Activated gamma-delta T cell treated with Interleukin-2 at 50 U/mL for 16 hours (primary cell): ENCODE measurements at places on chromosomes 2 and 18.

GRCh38 chr2:151681051-151681450 is 53.2 kb downstream of the NEB start:
- no peak for DNase-seq

DNA sequence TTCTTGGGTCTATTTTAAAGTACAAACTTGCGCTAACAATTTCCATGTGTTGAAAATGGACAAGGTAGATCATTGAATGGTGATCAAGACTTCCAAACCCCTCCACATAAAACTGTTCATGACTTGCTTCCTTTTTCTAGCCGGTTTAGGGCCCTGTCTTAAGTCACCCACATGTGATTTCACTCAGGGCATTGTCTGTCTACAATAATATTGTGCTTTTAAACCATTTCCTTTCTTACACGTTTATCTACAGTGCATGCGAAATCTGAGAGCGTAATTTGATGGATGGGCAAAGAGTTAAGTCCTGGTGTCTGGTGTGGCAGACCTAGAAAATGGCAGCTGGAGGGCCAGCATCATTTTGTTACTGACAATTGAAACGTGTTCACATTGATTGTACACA is 2.0 kb upstream of the ZNF516 start:
- no peak for DNase-seq

DNA sequence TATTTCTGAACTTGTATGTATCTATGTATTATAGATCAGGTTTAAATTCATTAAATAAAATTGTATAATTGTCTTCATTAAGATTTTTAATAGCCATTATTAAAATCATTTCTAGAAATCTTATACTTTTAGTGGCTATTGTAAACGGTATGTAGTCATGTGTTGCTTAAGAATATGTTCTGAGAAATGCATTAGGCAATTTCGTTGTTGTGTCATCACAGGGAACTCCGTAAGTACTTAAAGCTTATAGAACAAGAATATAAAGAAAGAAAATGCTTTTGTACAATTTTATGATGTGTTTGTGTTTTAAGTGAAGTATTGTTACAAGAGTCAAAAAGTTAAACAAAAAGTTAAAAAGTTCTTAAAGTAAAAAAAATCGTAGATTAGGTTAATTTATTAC is 765.8 kb downstream of the METTL4 start:
- no peak for DNase-seq

DNA sequence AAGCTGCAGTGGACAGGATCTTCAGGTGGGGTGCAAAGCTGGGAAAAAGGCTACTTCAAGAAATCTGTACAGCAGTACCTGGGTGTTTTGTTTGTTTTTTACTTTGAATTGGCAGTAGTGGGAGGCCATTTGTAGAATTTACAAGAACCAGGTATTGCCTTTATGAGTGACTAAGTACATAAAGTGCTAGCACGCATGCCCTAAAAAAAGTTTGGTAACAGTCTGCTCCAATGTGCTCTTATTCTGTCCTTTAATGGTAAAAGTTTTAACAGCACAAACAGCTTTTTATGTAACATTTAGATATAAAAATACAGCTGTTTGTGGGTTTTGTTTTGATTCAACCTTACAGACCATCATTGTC is 17.2 kb downstream of the REV1 start:
- no peak for DNase-seq

DNA sequence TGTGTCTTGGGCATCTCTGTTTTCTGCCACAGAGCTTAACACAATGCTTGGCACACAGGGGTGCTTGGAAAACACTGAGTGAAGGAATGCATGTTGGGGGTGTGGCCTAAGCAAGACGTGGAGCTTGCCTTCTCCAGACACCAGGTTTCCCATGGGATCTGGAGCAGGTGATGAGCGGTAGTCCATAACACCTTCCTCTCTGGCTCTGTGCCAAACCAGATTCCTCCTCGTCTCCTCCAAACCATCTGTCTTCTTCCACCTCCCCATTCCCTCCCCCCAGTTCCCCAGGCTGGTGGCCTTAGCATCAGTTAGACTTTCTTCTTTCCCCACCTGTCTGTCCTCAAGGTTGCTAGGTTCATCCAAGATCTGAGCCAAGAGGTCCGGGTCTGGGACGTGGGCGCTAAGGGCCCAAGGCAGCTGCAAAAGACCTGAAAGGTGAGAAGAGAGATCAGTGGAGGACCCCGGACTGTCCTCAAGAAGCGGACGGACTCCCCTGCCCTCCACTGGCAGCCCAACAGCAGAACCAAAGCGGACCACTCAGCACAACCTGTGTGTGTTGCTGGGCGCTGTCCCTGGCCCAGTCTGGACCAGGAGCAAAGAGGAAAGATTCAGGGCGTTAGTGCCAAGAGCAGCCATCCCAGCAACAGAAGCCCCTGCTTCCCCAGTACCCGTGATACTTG is 1.2 kb upstream of the ITM2C start:
- DNase-seq = no peak
